ENCODE measurements at places on chromosomes 3 and 15.

DNA sequence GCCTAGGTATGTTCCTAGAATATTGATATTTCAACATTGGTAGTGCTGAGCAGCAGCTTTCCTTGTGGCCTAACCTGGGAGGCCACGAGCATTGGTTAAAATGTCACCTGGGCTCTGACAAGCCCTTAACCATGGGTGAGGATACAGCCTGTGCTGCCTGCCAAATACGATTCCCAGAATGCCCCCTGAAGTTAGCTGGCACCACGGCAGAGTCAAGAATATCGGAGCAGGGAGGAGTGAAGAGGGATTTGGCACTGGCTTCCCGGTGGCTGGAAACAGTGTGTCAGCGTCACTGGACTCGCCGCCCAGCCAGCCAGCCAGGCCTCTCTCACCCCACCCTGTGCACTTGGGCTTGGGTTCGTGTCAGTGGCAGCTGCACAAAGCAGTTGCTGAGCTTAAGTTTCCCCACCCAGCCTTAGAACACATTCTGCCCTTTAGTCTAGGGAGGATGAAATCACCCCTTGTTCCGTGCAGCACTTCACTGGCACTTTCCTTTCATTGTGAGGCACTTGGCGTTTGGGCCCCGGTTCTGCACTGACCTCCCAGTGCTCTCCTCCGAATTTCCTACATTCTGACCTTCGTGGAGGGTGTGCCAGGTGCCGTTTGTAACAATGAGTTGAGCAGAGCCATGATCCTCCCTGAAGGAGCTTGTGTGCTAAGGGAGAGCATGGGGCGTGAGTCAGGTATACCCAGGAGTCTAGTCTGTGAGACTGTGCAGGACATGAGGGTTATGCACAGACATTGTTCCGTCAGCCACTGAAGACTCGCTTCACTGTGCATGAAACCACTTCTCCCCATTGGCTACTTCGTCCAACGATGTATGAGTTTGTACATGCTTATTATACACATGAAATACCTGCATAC lies 152.8 kb upstream of the BHLHE40 start:
- peak; percentile 84 for DNase-seq

DNA sequence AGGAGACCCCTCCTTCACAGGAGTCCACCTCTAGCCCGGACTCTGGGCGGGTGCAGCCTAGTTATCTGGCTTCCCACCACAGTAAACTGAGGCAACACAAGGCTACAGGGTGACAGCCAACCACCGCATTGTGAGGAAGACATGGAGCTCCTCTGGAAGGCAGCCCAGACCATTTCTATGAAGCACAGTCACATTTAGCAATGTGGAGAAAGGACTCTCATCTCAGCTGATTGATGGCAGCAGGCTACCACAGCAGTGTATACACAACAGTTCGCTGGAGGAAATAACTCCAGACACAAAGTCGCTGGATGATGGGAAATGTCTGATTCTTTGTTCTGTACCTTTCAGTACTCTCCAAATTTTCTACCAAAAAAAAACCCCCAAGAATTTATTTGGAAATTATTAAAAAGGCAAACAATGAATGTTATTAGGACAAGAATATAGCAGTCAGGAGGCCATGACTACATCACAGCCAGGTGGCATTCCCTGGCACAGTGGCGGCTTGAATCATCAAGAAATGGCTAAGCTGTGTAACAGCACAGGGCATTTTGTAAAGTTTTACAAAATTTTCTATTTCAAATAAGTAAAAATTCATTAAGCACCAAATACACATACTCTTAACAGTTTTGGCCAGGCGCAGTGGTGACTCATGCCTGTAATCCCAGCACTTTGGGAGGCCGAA lies 40.1 kb downstream of the FAN1 start:
- DNase-seq: no peak

GRCh38 chr3:190424108-190424477 lies 25.6 kb downstream of the TMEM207 start:
- DNase-seq: no peak

DNA sequence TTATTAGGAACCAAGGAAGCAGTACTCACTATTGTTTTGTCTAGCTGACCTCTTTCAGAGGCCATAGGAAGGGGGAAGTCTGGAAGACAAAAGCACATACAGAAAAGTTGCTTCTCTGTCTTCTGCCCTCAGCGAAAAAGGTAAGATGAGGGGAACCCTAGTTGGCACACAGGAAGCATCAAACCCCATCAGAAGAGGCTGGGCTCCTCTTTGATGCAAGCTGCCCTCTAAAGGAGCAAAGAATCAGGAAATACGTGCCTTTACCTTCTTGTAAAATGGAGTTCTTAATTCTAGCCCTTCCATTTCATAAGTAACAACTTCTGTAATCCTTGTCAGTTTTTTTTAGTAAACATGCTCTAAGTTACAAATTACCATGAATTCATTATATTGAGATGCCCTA lies 12.5 kb downstream of the SPINK8 start:
- DNase-seq: no peak

DNA sequence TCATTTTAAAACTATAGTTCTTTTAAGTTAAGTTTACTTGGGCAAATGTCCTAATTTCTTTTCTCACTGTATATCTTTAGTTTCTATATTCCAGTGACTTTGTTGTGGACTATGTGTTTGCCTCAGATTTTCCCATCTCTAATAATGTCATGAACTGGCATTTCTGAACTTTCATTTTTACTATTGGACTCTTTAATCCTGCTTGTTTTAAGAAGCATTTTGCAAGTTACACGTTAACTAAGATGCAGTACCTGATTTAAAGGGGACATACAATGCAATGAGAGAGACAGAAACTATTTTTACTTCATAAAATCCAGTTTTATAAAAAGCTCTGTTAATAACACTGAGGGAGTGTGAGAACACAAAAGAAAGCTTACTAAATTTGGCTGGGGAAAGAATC lies 58.6 kb upstream of the PHLDB2 start:
- no peak for DNase-seq

- DNase-seq: no peak
These were observed 24.7 kb downstream of the PTH1R start for GRCh38 chr3:46902188-46902631.

All from cerebellar cortex (tissue), 1 donor.